Activated CD8-positive, alpha-beta memory T cell treated with anti-CD3 and anti-CD28 coated beads for 4 hours (primary cell): ENCODE measurements at places on chromosomes 7 and 10.

DNA sequence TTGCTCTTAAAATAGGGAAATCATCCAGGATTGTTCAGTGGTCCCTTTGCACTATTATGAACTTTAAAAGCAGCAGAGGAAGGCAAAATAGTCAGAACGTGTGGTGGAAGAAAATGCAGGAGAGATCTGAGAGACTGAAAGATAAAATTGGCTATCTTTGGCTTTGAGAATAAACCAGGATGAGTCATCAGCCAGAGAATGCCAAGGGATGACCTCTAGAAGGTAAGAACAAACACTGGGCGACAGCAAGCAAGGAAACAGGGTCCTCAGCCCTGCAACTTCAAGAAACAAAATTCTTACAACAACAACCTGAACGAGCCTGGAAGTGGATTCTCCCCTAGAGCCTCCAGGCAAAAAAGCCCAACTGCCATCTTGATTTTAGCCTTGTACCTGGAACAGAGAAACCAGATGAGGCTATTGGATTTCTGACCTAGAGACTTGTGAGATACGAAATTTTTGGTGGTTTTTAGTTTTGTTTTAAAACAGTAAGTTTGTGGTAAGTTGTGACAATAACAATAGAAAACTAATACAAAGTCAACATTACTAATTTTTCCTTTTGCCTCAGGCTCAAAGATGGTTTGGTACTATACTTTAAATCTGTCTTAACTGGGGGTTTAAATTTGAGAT is 130.2 kb upstream of the CNTNAP2 start:
- DNase-seq, result no peak

- DNase-seq, result peak; percentile 37
Measured at GRCh38 chr7:140230861-140231770, 54.3 kb upstream of the KDM7A start.

GRCh38 chr7:44163591-44163990 is 22.5 kb upstream of the MYL7 start:
- no peak for DNase-seq

DNA sequence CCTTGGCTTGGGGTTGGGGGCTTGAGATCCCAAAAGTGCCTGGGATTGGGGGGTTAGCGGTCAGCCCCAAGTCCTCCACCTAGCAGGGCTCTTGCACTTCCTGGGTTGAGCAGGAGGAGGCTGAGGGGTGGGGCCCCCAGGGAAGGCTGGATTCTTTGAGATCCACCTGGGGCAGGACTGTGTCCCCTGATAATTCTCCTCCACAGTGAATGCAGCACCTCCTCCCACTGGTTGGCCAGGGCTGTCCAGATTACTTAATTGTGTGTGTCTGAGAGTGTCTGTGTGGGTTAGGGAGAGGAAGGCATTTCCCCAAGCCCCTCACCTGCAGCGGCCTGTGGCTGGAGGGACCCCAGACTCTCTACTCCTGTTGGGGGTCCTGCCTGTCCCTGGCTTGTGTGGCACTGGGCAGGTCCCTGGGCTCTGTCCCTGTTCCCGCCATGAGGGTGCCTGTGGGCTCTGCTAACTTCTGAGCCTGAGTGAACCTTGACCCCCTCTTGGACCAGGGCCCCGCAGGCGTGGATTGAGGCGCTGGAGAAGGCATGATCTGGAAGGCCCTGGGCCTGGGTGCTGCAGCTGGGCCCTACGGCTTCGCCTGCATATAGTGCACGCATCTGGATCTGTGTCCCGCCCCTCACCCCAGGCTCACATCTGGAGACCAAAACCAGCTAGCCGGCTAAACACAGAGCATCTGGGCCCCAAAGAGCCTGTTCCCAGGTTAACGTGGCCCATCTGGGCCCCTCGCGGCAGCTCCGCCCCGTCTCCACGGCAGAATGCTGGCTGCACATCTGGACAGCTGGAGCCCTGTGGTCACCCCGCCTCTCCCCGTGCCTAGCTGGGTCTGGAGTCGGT is 10.4 kb downstream of the TMEM270 start:
- DNase-seq, result no peak

- no peak for DNase-seq
Measured at GRCh38 chr7:128888756-128889095, 21.8 kb downstream of the KCP start.

DNA sequence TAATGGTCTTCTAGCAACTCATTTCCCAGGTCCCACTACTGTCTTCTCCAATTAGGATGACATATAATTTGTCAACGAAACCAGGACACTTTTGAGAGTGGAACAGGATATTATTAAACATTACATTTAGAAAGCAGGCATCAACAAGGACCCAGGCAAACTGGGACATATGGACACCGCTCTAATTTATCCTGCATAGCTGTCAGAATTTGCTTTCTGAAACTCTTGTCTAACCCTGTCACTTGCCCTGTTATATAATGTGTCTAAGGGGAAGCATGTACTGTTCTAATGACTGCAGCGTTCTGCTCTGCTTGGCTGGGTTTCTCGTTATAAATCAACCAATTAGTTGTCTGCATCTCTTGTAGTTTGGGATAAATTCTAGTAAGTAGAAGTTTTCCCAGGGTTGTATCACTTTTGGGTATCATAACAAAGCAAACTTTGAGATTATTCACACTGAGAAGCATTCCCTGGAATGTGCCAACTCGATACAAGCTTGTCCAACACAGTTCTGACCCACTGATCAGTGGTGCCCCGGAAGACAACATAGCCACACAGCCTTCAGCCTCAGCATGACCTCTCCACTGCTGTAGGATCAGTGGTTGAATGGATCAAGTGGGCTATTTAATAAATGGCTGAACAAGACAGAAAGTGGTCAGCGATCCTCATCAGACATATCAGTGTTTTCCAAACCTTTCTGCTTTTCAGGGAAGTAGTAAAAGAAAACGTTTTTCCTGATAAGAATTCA is 228.1 kb downstream of the KIF20B start:
- no peak for DNase-seq

GRCh38 chr10:62911210-62911963 is 95.2 kb upstream of the EGR2 start:
- DNase-seq, result no peak

GRCh38 chr7:149297034-149297755 is 35.2 kb downstream of the ZNF783 start:
- no peak for DNase-seq

DNA sequence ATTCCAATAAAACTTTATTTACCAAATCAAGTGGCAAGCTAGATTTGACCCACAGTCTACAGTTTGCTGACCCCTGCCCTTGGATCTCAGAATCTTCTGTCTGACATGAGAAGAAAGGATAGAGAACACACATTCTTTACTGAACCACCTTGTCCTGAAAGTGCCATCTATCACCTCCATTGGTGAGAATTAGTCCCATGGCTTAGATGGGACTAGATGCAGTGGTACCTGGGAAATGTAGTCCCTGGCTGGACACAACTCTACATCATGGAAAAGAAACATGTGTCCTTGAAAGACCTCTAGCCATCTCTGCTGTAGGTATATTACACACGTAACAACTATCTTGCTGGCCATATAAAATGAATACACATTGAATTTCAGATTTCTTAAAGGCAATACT is 336.2 kb downstream of the LHFPL3 start:
- DNase-seq, result no peak

GRCh38 chr10:98664329-98665042 is 217.8 kb upstream of the HPS1 start:
- no peak for DNase-seq

- DNase-seq, result no peak
Measured at GRCh38 chr7:150759479-150759878, 22.3 kb downstream of the GIMAP5 start.

- no peak for DNase-seq
Measured at GRCh38 chr10:128064970-128065580, 61.1 kb downstream of the MKI67 start.

- DNase-seq, result no peak
Measured at GRCh38 chr7:1027242-1028043, 16.9 kb upstream of the GPR146 start.

GRCh38 chr7:22182149-22182548 is 174.8 kb downstream of the RAPGEF5 start:
- DNase-seq, result no peak

GRCh38 chr10:71638064-71638821 is 81.3 kb downstream of the C10orf105 start:
- no peak for DNase-seq

DNA sequence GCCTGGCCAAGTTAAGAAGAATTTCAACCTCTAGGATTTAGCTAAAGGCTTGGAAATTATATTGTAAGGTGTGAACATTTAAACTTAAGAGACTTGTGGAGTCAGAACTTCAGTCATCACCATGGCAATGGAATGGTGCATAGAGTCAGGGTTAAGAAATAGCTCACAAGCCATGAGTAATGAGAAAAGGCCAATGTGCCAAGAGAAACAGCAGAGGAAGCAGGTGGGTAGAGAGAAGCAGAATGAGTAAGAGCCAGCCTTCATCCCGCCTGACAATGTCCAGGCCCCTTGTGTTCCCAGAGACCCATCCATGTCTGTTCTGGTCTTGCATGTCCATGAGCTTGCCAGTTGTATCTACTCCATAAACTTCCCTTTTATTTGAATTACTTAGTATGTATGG is 62.6 kb upstream of the TBX20 start:
- DNase-seq, result no peak

DNA sequence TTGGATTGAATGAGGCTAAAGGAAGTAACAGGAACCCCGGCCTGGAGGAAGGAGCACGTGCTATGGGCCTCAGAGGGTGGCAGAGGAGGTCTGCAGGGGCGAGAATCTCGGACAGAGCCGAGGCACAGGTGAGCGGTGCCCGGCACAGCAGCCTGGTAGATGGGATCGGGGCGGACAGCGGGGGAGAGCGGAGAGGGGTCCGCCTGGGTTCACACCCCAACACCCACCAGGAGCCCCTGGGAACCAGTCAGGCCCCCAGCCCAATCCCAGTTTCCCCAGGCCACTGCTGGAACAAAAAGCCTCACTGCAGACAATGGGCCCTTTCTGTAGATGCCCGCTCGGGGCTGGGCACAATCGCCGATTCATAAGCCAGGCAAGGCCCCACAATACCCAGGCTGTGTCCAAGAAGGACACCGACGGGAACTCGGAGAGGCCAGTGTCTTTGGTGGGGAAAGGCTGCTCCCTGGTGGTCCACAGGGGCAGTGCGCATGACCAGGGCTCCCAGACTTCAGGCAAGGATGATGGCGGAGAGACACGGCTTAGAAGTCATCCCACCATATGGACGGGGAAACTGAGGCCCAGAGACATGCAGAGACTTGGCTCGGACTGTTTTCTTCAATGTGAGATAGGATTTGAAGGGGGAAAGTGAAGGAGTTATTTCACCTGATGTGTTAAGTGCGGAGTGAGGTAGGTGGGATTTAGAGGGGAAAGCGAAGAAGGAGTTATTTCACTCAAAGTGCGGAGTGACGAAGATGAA is 106.9 kb upstream of the GPR26 start:
- peak; percentile 6 for DNase-seq

GRCh38 chr7:93935102-93935501 is 13.6 kb downstream of the GNG11 start:
- no peak for DNase-seq

DNA sequence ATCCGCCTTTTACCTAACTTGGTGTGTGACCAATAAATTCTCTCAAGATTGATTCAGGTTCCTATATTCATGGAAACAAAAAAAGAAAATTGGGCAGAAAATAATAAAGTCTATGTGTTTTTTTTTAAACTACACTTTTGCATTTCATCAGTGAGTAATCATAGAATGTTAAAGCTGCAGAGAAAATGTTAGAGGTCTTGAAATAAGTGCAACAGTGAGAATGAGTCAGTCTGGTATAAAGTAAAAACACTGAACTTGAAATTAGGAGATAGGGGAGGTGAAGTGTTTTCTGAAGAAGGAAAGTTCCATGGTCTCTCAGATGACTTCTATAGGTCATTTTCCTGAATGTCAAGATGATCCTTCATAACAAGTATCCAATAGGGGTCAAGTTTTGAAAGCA is 202.6 kb upstream of the NRP1 start:
- DNase-seq, result no peak

GRCh38 chr10:58177362-58177947 is 90.2 kb downstream of the IPMK start:
- DNase-seq, result no peak

- DNase-seq, result no peak
Measured at GRCh38 chr7:84364708-84365107, 170.1 kb upstream of the SEMA3A start.

GRCh38 chr10:8617792-8618191 is 563.3 kb downstream of the GATA3 start:
- no peak for DNase-seq

DNA sequence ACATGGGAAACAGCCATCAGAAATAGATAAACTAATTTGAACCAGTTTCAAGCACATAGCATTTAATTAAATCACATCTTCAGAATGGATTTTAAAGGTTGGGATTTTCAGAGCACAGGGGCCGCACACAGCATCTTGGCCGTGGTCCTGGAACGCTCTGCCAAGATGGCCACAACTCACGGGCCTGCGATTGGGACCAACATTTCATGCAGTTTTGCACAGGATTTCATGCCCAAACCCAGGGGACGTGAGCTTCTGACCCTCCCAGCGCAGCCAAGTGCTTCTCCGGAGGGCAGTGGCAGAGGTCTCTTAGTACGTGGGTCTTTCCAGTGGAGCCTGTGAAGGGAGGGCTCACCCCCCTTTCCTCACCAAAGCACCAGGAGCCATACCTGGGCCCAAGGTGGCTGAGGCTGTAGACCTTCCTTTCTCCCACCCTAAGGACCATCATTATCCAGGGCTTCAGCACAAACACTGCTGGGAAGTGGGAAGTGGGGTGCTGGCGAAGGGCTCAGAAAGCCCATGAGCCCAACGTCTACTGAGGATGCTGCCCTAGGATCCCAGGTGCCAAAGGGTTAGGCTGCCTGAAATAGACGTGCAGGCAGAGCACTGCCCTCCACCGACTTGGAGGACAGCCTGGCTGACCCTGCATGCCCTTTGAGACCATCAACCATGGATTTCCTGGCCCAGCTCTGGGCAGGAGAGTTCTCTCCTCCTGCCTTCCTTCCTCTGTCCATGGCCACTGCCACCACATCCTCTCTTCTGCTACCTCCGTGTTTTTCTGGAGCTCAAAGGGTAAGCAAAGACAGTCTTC is 611.2 kb upstream of the MGMT start:
- no peak for DNase-seq

GRCh38 chr7:107594961-107595737 is 15.1 kb downstream of the BCAP29 start:
- DNase-seq, result no peak

GRCh38 chr7:51154201-51154600 is 162.4 kb downstream of the COBL start:
- DNase-seq, result no peak

DNA sequence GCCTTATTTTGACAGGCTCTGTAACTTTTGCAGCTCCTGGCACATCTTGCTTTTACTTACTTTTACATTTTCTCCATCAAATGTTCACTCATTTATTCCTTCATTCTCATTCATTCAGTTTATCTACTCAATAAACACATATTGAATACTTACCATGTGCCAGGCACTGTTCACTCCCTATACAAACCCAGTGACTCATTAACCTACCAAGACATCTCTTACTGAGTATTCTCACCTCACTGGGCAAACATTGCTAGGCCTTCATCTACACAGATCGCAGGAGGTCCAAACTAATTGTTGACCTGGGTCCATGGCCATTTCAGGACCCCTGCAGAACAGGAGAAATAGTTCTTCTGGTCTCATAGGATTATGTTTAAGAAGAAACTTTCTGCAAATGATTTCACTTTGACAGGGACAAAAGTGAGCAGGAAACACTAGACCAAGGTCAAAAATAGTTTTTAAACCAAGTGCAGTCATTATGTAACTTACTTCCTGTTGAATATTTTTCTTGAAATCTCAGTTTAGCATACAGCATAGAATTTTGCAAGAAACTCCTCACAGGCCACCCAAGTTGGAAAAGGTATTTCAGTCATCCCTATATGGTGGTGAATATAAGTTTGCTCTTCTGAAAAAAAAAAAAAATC is 17.6 kb downstream of the SLC26A4 start:
- DNase-seq, result no peak

GRCh38 chr7:117871778-117872538 is 1.3 kb downstream of the CTTNBP2 start:
- no peak for DNase-seq
